Occipital lobe (tissue), 3 donors: ENCODE measurements at places on chromosomes 12 and 14.

DNA sequence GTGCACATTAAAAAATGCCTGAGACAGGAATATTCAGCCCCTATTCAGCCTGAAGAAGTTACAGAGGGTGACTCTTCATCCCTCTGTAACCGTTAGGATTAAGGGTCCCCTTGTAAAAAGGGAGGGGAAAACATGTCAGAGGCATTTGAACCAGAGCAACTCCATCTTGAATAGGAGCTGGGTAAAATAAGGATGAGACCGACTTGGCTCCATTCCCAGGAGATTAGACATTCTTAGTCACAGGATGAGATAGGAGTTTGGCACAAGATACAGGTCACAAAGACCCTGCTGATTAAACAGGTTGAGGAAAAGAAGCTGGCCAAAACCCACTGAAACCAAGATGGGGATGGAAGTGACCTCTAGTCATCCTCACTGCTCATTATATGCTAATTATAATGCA is 19.9 kb upstream of the MDM1 start:
- no peak for DNase-seq

- no peak for DNase-seq
These were observed at the start of gene AQP2 for GRCh38 chr12:49950273-49951251. TSS of gene AQP2 (plus strand) at chr12:49950737. CDS start at chr12:49950831, 94 bp downstream.

DNA sequence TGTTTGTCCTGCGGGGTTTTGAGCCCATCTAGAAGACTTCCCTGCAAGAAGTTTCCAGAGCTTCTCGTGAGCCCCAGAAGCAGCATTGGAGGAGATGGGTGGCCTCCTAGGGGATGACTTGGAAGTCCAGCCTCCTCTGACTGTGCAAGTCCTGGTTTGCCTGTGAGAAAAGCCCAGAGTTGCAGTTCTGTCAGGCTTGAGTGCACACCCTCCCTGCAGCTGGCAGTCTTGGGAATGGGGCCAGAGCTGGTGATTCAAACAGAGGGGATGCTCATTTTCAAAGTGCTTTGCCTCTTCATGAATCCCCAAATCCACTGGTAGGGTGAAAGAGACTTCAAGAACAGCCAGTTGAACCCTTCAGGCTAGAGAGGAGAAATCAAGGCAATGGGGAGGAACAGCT is 3.9 kb upstream of the PPP1R1A start:
- no peak for DNase-seq

DNA sequence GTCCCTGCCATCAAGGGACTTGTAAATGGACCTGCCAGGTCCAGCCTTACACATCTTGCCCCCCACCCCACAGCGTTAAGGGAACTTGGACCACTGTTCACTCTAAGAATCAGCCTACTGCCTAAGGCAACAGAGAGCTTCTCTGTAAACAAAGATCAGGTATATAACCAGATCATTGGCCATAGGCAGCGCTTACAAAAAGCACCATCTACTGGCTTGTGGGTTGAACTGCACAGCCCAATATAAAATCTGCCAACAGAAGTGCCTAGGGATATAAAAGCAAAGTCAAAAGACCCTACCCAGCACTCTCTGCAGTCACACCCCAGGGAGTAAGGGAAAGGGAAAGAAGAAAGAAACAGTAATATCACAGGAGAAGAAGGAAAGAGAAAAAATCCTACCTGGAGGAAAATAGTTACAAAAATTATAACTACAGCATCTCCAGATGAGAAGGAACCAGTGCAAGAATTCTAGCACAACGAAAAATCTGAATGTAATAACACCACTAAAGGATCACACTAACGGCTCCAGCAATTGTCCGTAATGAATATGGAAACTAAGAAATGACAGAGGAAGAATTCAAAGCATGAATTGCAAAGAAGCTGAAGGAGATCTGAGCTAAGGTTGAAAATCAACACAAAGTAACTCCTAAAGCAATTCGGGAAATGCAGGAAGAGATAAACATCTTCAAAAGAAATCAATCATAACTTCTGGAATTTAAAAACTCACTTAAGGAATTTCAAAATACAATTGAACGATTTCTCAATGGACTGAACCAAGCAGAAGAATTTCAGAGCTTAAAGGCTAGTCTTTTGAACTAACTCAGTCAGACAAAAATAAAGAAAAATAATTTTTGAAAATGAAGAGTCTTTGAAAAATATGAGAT is 95.2 kb upstream of the PCED1B start:
- no peak for DNase-seq

GRCh38 chr12:95231190-95231589 is 13.6 kb downstream of the VEZT start:
- no peak for DNase-seq

- no peak for DNase-seq
These were observed 68.3 kb downstream of the KDM2B start for GRCh38 chr12:121512561-121512960.

DNA sequence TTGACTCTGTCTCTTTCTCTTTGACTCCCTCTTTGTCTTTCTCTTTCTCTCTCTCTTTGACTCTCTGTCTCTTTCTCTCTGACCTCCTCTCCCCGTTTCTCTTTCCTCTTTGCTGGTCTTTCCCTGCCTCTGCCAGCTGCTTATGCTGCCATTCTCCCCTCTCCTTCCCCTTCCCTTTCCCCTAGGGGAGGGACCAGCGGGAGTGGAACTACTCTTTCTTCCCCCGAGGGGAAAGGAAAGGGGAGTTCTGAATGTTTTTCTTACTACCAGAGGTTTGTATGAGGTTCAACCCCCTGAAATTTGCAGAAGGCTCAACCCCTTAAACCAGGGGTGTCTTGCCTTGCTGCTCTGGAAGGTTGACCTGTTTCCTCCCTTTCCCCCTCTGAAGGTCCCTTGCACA is 24.7 kb upstream of the RNASE1 start:
- no peak for DNase-seq

GRCh38 chr12:101777485-101777884 is 38.2 kb upstream of the SYCP3 start:
- DNase-seq: no peak

DNA sequence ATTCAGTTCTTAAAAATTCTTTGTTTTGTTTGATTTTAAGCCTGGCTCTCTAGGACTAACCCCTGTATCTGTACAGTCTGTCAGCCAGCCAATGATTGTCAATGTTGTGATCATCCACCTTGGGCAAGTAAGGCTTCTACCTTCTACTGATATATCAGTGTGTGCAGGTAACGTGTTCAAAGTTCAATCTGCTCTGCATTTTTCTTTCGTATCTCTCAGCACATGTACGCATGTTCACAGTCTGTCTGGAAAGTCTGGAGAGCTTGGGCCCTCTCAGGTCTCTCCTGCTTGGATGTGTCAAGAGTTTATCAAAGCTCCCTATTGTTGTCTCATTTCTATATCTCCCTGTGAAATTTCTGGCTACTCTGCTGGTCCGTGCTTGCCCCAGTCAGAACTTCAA is 138.6 kb upstream of the VRK1 start:
- no peak for DNase-seq
